ENCODE measurements at places on chromosomes 2 and 18.
A peak's percentile ranks its signal among the peaks of the same experiment; 100 is the strongest.

GRCh38 chr2:156147594-156148330 is 184.8 kb downstream of the NR4A2 start:
- DNase-seq: no peak

- peak; percentile 40 for DNase-seq
Measured at GRCh38 chr18:37270038-37270665, 295.4 kb downstream of the CELF4 start.

- DNase-seq: no peak
Measured at GRCh38 chr2:211751848-211752247, 786.8 kb downstream of the ERBB4 start.

GRCh38 chr2:23691106-23691470 is 235.8 kb downstream of the ATAD2B start:
- DNase-seq: no peak

GRCh38 chr2:55922291-55922907 is 1.2 kb downstream of the EFEMP1 start:
- no peak for DNase-seq

DNA sequence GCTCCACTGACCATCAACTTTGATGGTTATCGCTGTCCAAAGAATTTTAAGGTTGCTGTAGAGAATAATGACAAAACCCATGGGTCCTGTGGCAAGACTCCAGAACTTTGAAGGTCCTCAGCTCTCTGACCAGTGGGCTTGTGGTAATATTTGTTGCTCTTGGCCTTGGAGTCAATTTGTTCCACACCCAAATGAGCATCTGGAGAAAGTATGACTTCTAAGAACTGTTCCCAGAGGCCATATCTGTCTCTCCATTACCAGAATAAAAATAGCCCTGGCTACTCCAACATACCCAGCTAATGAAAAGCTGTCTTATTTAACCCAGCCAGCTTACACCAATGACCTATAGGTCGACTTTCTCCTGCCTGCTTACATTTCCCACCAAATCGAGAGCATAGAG is 466.4 kb downstream of the MEIS1 start:
- no peak for DNase-seq

All from SK-MEL-5 (cell line).